ENCODE measurements at places on chromosomes 16 and 17.

DNA sequence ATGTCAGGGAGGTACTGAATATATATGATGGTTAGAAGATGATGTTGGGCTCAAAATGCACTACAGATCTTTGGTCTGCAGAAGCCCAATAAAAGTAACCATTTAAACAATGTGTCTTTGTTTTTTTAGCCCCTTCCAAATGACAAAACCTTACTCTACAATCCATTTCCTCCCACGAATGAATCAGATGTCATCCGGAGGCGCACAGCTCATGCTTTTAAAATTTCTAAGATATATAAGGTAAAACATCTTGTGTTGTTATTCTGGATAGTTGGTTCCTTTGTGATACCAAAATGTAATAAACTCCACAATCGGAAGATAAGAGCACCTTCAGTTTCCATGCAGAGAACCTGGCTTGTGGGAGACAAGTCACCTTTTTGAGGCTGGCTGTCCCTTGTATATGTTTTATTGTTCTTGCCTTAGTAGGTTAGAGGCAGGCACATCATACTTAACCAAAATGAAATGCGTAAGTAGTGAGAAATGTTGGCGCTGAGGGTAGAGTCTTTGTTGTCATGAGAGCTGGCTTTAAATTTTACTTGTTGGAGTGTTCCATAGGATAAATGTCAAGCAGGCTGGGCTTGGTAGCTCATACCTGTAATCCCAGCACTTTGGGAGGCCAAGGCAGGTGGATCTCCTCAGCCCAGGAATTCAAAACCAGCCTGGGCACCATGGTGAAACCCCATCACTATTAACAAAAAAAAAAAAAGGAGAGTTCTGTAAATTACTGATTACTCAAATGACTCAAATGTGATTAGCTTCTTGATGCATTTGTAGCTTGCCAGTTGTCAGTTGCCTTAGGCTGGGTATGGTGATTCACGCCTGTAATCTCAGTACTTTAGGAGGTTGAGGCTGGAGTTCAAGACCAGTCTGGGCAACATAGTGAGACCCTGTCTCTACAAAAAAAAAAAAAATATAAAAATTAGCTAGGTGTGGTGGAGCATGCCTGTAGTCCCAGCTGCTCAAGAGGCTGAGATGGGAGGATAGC lies 19.7 kb upstream of the SNTB2 start:
- no peak for DNase-seq
- no peak overlapping the region for H3K27ac ChIP-seq
- no peaks in the 10 kb centered on the region for H3K27me3 ChIP-seq

DNA sequence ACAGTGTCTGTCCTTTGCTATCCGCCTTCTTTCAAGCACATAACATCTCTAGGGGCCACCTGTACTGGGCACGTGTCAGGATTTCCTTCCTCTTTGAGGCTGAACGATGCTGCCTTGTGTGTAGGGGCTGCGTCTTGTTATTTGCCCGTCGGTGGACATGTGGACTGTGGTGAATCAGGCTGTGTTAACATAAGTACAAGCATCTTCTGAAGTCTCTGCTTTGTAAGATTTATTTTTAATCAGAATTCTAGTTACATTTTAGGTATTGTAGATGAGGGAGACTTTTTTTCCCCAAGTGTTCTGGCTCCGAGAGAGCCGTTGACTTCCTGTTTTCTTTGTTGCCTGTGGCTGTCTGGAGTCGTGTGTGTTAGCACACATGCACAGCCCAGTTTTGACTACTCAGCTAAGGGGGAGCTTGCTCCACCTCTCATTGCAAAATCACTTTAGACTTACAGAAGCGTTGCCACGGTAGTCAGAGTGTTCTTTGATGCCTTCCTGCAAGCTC lies 26.1 kb downstream of the SPG7 start:
- H3K4me3 ChIP-seq = no peak overlapping the region
- H3K27me3 ChIP-seq = no peaks in the 10 kb centered on the region
- H3K36me3 ChIP-seq = peaks cover 32% of the 10 kb centered on the region
- H3K27ac ChIP-seq = peak overlapping the region; percentile 29
- peaks cover 4% of the 10 kb centered on the region for H3K4me1 ChIP-seq

- H3K27ac ChIP-seq = no peak overlapping the region
- no peak for DNase-seq
- no peak overlapping the region for H3K4me3 ChIP-seq
- H3K36me3 ChIP-seq = no peaks in the 10 kb centered on the region
These were observed 71.5 kb upstream of the N4BP1 start for GRCh38 chr16:48681520-48681919.

GRCh38 chr16:14378689-14379467 lies 251.2 kb downstream of the PARN start:
- H3K27ac ChIP-seq = no peak overlapping the region
- H3K36me3 ChIP-seq = no peaks in the 10 kb centered on the region
- H3K27me3 ChIP-seq = no peaks in the 10 kb centered on the region
- H3K4me1 ChIP-seq = no peaks in the 10 kb centered on the region
- no peak overlapping the region for H3K4me3 ChIP-seq

DNA sequence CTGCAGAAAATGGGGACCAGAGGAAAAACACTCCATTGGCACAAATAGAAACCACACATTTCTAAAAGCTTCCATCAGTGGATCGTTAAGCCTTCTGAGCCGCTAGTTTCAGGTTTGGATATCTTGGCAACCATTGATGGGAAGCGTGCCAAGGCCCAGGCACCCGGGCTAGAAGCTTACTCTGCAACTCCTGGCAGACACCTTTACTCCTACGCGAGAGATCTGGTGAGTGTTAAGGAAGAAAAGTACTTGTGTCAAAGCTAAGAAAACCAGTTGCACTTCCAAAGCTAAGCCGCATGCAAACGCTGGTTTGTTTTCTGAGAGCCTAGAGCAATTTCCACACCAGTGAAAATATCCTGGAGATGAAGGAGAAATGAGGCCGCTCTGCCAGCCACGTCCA lies 472.4 kb downstream of the PMP22 start:
- no peaks in the 10 kb centered on the region for H3K27me3 ChIP-seq
- H3K36me3 ChIP-seq = no peaks in the 10 kb centered on the region
- no peak overlapping the region for H3K4me3 ChIP-seq

- H3K27ac ChIP-seq = no peak overlapping the region
- H3K4me1 ChIP-seq = peaks cover 6% of the 10 kb centered on the region
- DNase-seq = no peak
- no peaks in the 10 kb centered on the region for H3K36me3 ChIP-seq
- no peak overlapping the region for H3K4me3 ChIP-seq
These were observed 3.0 kb downstream of the EVPLL start for GRCh38 chr17:18380471-18381157.
